ENCODE measurements at places on chromosomes 6 and 20.

DNA sequence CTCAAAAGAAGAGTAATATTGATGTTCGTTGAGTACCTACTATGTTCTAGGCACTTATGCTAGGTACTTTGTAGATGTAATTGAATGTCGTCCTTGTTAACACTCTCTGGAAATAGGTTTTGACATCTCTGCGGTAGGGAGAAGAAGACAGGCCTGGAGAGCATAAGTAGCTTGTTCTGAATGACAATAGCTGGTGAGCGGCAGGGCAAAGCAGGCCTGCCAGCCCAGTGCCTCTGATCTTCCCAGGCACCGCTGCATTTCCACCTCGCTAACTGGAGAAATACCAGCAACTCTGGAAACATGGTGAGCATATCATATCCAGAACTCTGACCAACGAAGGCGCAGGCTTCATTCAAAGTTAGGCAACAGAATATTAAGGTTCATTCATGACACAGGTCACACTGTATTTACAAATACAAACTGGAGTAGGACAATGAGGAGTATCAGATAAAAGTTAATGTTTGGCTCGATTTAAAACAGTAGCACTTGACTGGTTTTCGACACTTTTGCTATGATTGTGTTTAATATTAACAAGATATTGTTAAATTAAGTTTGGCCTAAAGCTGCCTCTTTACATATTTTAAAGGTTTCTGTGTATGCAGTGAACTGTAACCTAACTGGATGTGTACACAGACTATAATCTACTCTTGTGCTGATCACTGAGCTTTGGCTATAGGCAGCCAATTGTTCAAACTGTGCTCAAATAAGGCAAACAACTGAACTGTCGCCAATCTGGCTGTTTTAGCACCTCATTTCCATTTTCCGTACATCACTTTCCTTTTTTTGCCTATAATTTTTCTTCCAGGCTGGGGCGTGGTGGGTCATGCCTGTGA is 54.1 kb downstream of the PPP1R3G start:
- ATAC-seq = no peak

DNA sequence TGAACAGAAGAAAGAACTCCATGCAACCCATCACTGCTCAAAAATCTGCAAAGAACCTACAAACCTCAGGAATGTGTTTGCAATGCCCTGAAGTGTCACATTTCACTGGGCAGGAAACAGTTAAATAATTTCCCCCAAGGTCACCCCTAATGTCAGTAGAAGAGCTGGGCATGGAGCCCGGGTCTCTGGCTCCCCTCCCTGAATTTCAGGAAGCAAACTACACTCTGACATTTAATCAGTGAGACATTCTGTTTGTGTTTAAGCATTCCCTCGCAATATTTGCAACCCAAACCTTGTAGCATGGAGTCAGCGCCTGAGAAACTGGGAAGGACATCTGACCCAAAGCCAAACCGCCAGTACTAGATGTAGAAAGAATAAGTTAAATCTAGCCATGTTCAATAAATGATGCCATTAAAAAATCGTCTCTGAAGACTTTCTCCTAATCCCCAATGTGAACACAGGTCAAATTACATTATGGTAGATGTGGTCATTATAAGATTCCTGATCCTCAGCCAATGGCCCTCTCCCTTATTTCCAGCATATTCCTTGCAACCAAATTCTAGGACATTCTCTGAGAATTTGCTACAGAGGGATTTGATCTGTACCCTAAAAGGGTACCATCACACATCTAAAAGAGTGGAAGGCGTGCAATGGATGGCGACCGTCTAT is 91.2 kb upstream of the ADTRP start:
- no peak for ATAC-seq

DNA sequence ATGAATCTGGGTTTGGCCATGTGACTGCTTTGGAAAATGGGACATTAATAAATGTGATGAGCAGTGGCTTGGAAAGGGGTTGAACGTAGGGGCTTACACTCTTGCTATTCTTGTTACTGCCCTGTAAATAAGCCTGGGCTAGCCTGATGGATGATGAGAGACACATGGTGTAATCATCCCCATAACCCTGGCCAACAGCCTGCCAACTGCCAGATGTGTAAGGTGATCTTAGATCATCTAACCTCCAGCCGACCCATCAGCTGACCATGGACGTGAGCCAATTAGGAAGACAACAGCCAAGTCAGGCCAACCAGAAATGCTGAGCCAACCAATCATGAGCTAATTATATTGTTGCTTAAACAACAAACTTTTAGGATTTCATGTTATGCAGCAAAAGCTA is 25.2 kb downstream of the FBXO30 start:
- no peak for ATAC-seq

DNA sequence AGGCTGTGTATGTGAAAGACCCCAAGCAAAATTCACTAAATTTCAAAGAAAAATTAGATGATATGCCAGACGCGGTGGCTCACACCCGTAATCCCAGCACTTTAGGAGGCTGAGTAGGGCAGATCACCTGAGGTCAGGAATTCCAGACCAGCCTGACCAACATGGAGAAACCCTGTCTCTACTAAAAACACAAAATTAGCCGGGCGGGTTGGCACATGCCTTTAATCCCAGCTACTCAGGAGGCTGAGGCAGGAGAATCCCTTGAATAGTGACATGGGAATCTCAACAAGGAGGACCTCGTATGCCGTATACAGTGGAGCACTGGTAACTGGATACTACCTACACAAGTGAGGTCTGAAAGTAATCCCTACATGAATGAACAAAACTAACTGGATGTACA is 92.7 kb upstream of the JARID2 start:
- ATAC-seq = no peak
